ENCODE measurements at places on chromosomes 5 and 9.

DNA sequence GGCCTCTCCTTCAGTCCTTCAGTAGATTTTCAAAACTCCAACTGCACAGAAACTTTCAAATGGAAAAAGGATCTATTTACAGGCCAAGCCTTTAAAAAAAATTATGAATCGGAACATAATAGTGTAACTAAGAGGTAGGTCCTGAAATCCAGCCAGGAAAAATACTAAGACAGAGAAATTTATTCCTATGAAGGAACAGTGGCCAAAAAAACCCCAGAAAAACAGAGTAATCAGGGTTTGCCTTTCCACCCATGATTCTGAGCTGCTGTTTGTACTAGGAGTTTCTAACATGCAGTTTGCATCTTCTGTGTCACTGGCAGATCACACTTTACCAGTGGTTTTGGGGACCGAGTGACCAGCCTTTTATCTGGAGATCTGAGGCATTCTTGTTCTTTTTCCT, 93.1 kb upstream of the TMED7 start:
- DNase-seq = no peak

- no peak for DNase-seq
Observed at GRCh38 chr9:85289142-85289541, 452.6 kb downstream of the AGTPBP1 start.

GRCh38 chr5:106691701-106692100, 979.0 kb downstream of the EFNA5 start:
- DNase-seq = no peak

GRCh38 chr9:105405514-105406131, 42.2 kb upstream of the FSD1L start:
- peak; percentile 24 for DNase-seq

DNA sequence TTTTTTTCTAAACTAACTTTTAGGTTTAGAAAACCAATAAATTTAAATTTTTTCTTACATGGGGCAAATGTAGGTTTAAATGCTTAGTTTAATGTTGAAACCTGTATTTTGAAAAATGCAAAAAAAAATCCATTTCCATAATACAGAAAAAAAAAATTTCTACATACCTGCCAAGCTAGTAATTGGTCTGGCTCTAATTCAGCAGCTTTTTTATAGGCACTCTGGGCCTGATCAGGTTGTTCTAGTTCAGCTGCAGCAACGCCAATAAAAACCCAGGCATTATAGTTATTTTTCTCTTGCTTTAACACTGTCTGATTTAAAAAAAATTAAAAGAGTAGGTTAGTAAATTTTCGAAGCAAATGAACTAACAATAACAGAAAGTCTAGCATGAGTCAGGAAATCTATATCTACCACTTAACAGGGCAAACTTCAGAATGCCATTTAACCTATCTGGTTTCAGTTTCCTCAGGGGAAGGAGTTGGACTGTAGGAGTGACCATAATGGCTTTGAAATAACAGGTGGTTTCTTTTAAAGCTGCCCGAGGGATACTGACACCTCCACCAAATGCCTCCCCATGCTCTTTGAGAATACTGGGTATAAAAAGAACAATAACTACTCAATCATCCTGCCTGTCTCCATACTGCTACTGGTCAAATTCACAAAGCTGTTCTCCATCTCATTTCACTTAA, 11.6 kb downstream of the SKIC3 start:
- no peak for DNase-seq

GRCh38 chr9:78874061-78874460, 577.1 kb downstream of the PSAT1 start:
- no peak for DNase-seq

Measured in T-helper 17 cell (primary cell).